ENCODE measurements at places on chromosomes 16 and 17.

DNA sequence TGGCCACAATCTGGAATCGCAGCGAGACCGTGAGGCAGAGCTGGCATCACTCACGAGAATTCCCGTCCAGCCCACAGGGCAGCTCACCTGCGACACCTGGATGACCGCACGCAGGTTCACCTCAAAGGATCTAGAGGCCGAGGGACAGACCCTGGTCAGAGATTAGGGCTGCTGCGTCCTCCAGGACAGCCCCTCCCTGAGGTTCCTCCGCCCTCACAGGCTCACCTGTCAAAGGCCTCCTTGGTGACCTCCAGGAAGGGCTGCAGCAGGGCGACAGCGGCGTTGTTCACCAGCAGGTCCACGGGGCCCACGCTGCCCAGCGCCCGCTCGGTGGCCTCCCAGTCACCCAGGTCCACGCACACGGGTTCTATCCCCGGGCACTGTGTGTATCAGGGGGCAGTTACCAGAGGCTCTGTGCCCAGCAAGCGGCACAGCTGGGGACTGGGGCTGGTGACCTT is 834 bp downstream of the DCXR start:
- no peak for DNase-seq

DNA sequence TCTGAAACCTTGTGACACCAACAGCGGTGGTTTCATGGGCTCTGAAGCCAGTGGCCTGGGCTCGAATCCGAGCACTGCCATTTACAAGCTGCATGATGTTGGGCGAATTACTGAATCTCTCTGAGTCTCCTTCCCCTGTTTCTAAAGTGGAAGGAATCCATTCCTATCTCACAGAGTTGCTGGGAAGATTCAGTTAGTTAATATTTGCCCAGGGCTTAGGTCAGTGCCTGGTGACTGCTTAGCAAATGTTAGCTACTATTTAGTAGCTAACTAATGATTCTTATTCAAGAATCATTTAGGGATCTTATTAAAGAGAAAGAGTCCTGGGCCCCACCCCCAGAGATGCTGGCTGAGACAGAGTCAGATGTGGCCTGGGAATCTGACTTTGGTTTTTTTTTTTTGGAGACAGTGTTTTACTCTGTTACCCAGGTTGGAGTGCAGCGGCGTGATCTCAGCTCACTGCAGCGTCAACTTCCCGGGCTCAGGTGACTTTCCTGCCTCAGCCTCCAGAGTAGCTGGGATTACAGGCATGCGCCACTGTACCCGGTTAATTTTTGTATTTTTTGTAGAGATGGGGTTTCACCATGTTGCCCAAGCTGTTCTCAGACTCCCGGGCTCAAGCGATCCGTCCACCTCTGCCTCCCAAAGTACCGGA is 33.6 kb upstream of the RAI1 start:
- no peak for DNase-seq

DNA sequence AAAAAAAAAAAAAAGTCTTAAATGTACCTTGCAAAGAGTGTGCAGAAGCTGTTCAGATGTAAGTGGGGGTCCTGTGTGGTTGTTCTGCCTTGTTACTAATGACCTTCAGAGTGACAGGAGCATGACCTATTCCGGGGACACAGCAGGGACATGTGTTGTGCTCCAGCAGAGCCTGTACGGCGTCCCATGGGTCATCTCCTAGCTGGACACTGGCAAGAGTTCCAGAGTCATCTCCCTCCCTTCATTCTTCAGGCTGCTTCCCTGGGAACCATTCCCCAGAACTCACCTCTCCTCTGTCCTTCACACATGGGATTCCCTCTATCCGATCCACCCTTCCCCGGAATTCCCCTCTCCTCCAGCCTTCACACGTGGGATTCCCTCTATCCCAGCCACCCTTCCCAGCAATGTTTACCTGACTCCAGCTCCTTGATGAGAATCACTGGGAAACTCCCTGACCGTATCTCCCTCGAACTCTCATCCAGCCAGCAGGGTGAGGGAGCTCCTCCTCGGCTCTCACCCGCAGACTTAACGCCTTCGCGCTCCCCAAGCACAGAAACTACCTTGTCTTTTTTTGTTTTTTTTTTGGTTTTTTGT is 85.8 kb downstream of the MRM3 start:
- no peak for DNase-seq

DNA sequence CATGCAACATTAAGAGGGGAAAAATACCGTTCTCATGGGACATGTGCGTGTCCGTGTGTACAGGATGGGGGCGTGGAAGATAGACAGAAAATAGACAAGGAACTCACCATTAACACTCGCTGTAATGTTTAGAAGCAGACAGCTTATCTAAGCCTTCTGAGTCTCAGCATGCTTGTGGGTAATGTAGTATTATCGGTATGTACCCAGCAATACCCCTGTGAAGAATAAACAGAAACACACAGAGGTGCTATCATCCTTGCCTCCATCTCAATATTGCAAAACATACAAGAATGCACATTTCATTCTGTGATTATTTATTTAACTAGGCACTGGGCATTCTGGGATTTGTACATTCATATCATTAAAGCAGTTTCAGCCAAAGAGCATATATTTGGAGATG is 42.0 kb upstream of the RBFOX1 start:
- no peak for DNase-seq

DNA sequence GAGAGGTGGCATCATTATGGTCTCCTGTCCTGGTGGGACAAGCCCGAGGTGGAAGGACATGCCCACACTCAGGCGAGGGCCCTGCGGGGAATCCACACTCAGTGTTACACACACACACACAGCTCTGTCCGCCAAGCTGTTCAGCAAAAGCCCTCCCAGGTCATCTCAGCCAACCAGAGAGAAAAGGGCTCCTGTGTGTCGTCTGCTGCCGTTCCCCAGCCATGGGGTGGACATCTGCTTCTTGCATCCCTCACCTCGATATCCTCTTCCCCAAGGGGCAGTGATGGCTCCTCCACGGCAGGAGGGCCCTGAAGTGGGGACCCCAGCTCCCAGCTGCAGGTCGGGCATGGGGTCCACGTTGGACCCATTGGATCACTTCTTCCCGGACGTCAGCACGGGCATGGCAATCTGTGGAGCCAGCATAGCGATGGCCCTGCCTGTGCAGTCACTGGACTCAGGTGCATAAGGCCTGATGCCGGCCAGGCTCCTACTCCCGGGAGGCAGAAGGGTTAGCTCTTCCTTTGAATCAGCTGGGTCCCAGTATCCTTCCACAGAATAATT is 290.1 kb downstream of the C16orf95 start:
- DNase-seq: no peak

GRCh38 chr17:40612599-40613244 is 34.9 kb downstream of the SMARCE1 start:
- peak; percentile 71 for DNase-seq

DNA sequence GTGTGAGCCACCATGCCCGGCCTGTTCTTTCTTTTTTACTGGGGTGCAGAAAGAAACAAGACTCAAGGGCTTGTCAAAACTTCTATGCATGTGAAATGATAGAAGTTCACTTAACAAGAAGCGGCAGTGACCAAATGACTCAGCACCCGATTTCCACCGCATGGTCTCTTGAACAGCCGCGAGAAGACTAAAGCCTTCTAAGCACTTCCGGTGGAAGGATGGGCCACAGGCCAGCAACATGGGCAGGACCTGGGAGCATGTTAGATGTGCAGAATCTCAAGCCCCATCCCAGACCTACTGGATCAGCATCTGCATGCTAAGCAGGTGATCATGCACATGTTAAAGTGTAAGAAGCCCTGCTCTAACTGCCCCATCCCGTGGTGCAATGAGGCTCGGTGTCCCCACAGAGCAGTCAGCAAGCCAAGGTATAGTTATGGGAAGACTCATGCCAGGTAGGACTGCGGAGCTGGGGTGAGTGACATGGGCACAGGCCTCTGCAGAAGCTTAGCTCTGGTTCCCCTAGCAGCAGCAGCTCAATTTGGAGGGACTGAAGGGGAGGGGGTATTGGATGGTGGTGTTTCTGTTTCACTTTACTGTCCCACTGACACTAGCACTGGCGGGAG is 88.5 kb upstream of the HNF1B start:
- DNase-seq: no peak

DNA sequence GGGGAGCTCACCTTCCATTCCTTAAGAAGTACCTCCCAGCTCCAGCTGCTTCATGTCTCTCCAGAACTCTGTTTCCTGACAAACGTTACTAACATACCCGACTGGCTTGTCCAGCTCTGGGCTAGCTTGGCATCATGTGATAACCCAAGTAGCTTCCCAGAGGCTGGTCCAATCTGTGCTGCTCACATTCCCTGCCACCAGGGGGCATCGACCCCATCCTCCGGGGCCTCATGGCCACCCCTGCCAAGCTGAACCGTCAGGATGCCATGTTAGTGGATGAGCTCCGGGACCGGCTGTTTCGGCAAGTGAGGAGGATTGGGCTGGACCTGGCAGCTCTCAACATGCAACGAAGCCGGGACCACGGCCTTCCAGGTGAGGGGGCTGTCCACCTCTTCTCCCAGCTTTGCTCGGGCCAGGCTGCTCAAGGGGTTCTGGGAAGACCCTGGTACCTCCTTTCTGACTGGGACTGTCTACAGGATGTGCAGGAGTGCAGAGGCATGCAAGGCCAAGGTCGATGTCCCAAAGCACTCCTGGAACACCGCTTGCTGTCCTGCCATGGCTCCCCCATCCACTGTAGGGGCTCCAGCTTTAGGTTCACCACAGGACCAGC is 7.6 kb downstream of the EPX start:
- DNase-seq: peak; percentile 63

GRCh38 chr16:66354034-66354909 is 12.2 kb upstream of the CDH5 start:
- no peak for DNase-seq

DNA sequence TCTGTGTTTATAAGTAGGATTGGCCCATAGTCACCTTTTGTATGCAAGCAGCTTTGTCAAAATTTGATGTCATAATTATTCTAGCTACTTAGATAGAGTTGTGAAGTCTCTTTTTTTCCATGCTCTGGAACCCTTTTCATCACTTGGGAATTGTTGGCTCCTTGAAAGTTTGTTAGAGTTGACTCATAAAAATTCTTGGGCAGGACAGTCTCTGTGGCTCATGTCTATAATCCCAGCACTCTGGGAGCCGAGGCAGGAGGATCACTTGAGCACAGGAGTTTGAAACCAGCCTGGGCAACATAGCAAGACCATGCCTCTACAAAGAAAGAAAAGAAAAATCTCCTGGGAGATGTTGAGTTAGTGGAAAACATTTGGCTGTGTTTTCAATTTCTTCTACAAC is 45.7 kb upstream of the MRC2 start:
- DNase-seq: no peak

- DNase-seq: no peak
These were observed 1.0 kb downstream of the BCL7C start for GRCh38 chr16:30892670-30893416.

DNA sequence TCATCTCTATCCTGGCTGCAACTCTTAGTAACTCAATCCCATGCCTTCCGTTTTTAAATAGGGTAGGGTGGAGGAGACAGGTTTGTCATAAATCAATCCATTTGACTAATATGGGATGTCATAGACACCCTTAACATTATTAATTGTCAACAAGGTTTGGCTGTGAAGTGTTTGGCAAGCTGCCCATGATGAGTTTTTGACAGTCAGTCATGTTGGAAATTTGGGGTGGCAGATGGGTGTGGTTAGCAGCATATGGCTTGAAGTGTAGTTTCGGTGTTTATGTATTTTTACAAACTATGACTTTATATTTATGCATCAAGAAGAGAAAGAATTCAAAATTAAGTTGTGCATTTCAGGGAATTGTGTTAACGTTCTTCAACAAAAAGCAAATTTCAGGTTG is 221.8 kb upstream of the CDH5 start:
- no peak for DNase-seq

DNA sequence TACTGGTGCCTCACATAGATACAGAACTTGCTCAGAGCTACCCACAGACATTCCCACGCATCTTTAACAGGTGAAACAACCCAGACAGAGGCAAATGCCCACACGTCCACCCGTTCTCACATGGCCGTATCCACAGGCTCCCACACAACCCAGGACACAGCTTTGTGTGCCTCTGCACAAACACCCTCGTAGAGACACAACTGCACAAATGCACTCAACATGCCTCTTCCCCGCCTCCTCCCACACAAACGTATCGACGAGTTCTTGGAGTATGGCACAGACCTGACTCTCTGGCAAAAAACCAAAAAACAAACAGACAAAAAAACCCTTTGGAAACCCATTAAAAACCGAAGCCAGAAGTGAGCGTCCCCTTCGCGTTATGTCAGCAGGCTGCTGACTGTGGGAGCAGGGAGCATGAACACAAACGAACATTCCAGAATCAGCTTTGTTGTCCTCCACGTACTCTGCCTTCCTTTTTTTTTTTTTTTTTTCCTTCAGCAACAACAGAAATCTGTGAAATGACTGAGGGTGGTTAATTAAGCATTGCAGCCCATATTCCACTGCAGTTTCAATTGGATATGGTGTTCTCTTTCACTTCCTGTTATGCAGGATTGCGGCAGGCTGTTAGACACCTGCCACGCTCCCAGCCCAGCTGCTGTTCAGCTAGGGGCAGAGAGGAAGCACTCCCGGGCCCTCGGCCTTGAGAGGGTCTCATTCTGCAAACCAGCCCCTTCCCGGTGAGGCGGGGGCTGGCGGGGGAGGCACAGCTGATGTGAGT is 313.7 kb downstream of the MAF start:
- peak; percentile 40 for DNase-seq

DNA sequence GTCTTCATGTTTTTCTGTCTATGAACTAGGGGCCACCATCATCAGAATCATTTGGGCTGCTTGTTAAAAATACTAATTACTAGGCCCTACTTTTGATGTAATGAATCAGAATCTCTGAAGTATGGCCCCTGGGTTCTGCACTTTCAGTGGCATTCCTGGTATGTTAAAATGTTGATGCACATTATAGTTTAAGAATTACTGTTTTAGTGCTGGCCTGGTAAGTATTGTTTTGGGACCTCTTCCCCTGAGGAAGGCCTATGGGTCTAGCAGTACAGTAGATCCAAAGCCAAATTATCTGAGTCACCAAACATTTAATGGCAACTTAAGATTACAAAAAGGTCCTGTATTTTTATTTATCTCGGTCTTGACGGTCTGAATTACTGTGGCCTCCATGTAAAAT is 58.8 kb downstream of the AP2B1 start:
- DNase-seq: no peak

DNA sequence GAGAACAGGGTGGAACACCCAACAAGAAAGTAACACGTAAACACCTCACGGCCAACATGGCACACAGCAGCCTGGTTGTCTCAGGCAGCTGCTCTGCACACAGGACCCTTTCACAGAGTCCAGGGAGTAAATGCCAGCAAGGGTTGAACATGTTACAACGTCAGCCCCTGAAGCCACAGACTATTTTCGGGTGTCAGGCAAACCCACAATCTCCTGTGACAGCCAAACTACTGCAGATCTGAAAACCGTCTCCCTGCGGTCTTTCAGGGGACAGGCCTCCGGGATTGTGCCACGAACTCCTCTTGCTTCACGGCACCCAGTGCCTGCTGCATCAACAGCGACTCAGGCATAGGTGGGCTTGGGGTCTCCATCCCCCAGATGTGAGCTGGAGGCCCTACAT is 127.7 kb downstream of the XYLT1 start:
- DNase-seq: peak; percentile 27

- no peak for DNase-seq
These were observed 3.4 kb downstream of the ZNF469 start for GRCh38 chr16:88385831-88386815.

GRCh38 chr16:85556456-85557082 is 56.6 kb upstream of the GSE1 start:
- DNase-seq: peak; percentile 62

All from stimulated activated CD4-positive, alpha-beta T cell treated with anti-CD3 and anti-CD28 coated beads, Interleukin-4, amount 100 ng/mL, for 24 hours (primary cell).